ENCODE measurements at places on chromosomes 11 and 22.

GRCh38 chr22:20864186-20864908 lies 5.5 kb downstream of the SNAP29 start:
- no peak for DNase-seq

DNA sequence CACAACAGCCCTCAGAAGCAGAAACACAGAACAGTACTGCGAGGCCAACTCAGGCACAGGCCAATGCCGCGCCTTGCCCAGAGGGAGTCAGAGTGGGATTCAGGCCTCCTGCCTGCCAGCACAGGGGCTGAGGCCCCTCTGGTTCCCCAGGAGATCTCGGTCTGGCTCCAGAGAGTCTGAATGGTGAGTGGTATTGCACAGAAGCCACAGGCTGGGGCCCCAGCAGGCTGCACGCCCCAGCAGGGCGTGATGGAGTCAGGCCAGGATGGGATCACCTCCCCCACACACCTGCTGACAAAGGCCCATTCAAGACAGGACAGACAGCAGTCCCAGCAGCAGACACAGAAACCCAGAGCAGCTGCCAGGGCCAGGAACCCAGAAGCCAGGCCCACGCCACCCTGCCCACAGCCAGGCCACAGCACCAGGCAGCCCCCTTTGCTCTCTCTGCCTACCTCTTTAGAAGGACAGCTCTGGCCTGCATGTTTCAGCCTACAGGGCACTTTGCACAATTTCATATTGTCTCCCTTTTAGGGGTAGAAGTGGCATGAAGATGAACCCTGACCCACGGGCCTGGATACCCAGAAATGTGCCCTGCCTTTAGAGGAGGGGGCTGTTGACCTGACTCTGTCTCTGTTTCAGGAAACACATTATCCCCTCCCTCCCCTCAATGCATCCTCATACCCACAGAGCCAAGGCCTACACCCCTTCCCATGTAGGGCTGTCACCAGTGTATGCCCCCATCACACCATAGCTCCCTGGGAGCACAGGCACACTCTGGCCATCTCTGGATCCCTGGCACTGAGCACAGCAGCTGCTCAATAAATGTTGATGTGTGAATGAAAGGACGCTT lies 6.1 kb downstream of the FXYD6 start:
- DNase-seq, result no peak

- no peak for DNase-seq
These were observed 124.2 kb downstream of the APIP start for GRCh38 chr11:34791780-34792542.

DNA sequence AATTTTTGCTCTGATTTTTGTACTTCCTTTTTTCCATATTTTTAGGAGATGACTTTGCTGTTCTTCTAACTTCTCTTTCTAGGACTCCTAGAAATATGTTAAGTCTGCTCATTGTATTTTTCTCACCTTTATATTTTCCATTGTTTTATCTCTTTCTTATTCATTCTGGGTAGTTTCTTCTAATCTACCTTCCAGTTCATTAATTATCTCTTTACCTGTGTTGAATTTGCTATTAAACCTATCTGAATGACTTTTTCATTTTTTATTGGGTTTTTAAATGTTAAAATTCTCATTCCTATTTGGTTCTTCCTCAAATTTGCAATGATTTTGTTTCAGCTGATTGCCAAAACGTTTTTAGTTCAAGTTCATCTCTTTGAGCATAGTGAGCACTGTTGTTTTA lies 27.8 kb upstream of the EHF start:
- no peak for DNase-seq

- DNase-seq, result no peak
These were observed 817.4 kb downstream of the BRD1 start for GRCh38 chr22:49010070-49010863.

DNA sequence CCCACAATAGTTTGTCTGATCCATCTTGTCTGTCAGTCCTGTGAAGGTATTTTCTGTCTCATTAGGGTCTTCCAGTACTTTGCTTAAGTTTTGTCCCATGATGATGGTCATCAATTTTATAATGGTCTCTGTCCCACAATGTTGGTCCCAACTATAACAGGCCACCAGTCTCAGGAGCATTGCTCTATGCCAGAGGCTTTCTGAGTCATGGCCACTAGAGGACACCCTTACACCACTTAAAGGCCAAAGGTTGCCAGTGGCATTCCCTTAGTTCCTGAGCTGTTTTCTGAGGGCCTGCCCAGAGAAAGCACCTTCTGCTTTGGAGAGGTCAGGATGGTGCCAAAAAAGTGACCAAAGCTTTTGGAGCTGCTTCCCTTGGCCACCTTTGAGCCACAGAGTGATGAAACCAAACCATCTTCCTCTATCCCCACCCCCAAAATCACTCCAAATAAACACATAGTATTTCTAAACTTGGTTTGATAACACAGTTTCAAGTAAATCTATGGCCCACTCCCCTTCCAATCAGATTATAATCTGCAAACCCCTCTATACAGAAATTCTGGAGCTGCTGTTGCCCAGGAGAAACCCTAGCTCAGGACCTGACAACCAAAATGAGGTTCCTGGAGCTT lies 19.3 kb downstream of the EIF3F start:
- peak; percentile 77 for DNase-seq

DNA sequence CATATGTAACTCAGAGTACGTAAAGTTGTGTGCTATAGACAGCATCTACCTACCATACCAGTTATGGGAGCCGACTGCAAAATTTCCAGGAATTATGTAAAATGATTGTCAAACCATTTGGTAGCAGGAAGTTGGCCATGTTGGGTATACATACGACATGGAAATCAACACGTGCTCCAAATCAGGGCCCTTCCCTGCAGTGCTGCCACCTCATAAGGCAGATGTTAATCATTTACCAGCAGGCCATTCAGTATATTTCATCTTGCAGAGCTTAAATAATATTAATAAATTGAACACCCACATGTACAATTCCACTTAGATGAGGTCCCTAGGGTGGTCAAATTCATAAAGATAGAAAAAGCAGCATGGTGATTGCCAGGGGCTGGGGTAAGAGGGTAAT lies 9.8 kb downstream of the MS4A18 start:
- no peak for DNase-seq

DNA sequence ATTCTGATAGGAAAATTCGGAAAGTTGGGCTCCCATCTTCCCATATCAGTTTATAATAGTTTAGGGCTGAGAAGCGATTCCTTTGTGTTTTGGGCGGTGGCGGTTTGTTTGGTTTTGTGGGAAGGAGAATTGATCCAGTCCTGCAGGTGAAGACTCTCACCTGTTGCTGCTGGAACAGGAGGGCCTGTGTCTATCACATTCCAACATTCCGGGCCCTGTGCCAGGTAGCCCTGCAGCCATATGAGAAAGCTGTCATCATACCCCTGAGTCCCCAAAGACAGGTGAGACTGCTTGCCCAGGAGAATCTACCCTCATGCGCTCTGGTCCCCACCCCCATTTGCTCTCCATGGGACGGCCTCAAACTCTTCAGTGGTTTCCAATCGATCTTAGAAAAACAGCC lies 62.1 kb downstream of the TRAF6 start:
- DNase-seq, result no peak

DNA sequence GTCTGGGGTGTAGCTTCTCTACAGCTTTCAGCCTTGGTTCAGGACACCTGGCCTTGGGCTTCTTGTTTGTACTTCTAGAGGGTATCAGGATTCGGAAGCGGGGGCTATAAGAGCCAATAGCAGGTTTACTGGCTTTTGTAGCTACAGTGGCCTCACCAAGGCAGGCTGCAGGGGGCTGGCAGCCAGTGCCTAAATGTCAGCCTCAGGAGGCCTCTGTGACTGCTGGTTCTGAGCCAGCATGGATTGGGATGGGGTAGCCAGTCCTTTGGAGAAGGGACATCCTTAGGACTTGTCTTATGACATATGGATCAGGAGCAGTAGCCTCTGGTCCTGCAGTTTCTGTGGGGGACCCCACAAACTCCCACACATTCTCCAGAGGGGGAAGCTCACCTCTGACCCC lies 29.9 kb downstream of the EIF3F start:
- no peak for DNase-seq

- no peak for DNase-seq
These were observed 199.5 kb upstream of the B3GAT1 start for GRCh38 chr11:134611537-134611936.

GRCh38 chr22:23402275-23403151 lies 177.6 kb downstream of the IGLL1 start:
- DNase-seq, result peak; percentile 73

DNA sequence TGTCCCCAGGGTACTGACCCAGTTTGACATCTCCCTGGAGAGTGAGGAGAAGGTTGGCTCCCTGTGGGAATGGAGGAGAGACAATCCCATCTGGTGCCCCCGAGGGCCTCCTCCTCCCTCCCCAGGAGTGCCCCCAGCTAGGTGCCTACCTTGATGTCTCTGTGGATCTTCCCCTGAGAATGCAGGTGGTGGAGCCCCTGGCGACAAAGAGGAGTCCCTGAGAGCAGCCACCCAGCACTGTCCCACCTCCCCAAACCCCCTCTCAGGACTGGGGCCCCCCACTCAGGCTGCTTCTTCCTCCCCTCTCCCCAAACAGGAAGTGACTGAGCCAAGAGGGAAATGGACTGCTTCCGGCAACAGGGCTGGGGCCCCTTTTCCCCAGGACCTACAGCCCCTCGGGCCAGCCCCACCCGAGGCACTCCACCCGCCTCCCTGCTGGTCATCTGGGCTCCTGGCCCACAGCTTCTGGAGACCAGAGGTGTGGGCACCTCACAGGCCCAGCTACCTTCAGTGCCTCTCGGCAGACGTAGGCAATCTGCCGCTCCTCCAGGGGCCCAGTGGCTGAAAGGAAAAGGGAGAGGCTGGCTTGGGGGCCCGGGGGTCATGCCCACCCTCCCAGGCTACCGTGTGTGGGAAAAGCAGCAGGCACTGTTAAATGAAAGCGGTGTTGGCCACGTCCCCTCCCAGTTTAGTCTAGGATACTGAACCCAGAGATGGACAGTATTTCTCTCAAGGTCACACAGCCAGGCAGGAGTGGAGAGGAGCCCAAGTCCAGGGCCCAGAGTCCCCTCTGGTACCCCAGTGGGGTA lies 1.2 kb downstream of the MAP4K2 start:
- no peak for DNase-seq

DNA sequence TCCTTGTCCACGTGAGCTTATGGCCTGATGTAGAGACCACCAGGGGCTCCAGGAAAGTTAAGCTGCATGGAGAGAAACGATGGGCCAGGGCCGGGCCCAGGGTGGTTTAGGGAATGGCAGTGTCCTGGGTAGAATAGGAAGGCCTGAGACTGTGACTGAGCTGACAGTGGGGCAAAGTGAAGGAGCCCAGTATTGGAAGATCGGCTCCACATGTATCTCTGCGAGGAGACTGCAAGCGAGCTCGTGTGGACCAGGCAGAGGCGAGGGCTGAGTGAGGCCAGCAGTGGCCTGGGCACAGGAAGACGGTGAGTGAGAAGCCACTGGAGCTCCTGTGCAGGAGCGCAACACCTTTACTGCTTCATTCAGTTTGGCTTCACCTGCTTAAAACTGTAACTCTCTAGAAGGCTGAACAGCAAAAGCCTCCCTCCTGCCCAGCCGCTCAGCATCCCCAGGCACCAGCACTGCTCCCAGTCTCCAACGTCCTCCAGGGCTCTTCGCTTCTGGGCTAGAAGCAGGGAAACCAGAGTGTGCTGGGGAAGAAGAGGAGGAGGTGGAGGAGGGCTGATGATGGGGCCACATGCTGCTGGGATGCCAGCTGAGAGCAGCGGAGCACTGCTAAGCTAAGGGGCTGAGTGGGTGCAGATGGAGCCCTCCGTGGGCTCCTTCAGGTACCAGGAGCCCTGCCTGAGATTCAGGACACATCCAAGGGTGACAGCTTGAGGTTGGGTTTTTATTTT lies 13.5 kb downstream of the TCIRG1 start:
- no peak for DNase-seq

- peak; percentile 92 for DNase-seq
These were observed 5.0 kb upstream of the CCDC88B start for GRCh38 chr11:64334764-64335735.

DNA sequence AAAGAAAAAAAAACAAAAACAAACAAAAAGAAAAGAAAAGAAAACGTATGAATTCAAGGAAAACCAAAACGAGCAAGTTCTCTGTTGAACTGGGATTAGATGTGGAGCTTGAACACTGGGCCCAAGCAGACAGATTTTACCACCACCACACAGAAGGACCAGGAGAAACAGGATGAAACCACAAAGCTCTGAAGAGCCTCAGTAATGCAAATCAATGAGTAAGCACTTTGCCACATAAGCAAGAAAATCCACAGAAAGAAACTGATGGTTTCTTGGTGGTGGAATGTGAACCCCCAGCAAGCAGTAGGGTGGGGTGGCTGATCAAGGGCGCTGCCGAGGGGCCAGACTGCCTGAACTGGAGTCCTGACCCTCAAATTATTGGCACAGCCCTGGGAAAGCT lies 50.9 kb upstream of the NFRKB start:
- peak; percentile 34 for DNase-seq

DNA sequence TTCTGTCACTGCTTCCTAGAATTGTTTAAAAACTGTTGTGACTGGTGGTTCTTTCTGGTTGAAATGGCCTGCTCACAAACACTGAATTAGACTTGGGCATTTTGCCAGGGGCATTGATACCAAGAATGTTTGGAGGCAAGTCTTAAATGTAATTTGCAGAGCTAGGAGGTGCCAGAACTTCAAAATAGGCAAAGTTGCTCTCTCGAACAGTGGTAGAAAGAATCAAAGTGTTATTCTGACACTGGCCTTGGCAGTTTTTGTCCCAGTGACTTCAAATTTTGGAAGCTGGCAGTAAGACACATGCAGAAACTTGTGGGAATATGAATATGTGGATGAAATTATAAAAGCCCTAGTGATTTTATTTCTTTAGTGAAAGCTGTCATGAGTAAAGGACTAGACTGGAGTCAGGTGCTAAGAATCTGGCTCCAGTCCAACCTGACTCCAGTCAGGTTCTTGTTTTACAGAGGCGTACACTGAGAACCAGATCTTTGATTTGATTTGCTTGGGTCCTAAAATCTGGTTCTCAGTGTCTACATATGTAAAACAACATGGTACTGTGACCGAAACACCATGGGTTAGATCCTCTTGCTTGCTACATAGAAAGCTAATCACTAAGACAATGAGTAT lies 20.9 kb downstream of the SVIP start:
- DNase-seq, result no peak

- no peak for DNase-seq
These were observed 2.7 kb upstream of the TMPRSS6 start for GRCh38 chr22:37112084-37112728.

- no peak for DNase-seq
These were observed 38.3 kb downstream of the ATG13 start for GRCh38 chr11:46655631-46656030.

GRCh38 chr11:120793150-120793549 lies 230.8 kb upstream of the TBCEL start:
- no peak for DNase-seq

- DNase-seq, result peak; percentile 39
These were observed 90.7 kb downstream of the ETS1 start for GRCh38 chr11:128496692-128497060.

DNA sequence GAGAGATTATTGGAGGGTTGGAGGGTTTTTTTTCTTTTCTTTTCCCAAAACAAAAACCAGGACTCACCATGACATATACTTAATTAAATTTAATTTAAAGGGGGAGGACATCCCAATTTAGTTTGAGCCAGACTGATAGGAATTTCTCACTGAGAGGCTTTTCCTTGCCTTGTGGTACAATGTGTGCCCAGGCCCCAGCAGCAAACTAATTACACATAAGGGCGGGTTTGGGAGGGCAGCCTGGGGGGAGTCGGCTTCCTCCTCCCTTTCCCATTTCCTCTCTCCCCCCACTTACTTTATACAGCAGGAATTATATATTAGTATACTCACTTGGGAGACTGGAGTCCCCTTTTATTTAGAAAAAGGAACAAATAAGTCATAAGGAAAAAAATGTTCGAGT lies 2.9 kb downstream of the TEAD1 start:
- DNase-seq, result no peak

- DNase-seq, result no peak
These were observed 9.3 kb downstream of the CRYBB3 start for GRCh38 chr22:25208743-25209505.

- peak; percentile 70 for DNase-seq
These were observed 141.1 kb upstream of the NARS2 start for GRCh38 chr11:78715639-78716311.

Data from AG08396 (cell line).